GM23248 (cell line): ENCODE measurements at places on chromosomes 12 and 14. TPM values are rescaled to one million over a fixed set of nuclear protein-coding genes. Genes with fewer than 3 reads are reported as not detected.

The TNFAIP2 gene
- total RNA-seq: 45.0 and 51.8 TPM in 2 replicates

The C12orf54 gene
- not detected in 2 replicates for total RNA-seq

The TSPAN9 gene
- 13.3 and 14.4 TPM in 2 replicates for total RNA-seq

- no peak for DNase-seq
Measured at GRCh38 chr12:69054343-69055056, 121.5 kb upstream of the CPM start.

GRCh38 chr14:33567023-33567728 lies 383.7 kb downstream of the EGLN3 start:
- DNase-seq: no peak
